Foreskin melanocyte (primary cell): ENCODE measurements at places on chromosomes 11 and 22.

DNA sequence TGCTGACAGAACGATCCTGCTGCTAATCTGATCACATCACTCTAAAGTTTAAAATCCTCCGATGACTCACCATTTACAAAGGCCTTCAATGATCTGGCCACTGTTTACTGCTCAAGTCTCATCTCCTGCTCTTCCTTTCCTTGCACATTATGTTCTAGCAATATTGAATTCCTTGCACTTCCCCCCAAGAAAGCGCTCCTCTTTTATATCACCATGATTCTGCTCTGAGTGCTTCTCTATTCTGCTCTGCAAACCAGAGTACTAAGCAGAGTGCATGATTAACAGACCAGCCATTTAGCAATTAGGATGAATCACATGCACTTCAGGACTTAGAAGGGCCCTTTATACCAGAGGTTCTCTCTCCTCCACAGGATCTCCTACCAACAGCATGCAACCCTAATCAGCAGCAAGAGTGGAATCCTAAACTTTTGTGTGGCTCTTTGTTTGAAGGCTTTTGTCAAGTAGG is 1122.8 kb upstream of the CCDC90B start:
- peak; percentile 47 for DNase-seq

DNA sequence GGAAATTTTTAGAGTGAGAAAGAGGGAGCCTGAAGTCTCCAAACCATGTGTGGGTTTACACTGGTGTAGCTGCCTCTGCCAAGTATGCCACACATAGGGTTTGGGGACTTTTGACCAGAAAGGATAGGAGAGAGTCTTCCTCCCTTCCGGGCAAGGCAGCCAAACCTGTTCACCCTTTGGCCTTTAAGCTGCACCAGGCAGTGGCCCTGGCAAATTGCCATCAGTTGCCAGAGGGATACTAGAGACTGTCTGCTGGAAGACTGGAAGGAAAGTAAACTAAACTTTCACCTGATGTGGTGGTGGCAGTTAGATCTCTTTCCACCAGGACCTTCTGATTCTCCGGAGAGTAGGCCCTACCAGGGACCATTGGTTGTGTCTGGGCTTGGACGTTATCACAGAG is 1263.2 kb downstream of the FAM181B start:
- DNase-seq: no peak

DNA sequence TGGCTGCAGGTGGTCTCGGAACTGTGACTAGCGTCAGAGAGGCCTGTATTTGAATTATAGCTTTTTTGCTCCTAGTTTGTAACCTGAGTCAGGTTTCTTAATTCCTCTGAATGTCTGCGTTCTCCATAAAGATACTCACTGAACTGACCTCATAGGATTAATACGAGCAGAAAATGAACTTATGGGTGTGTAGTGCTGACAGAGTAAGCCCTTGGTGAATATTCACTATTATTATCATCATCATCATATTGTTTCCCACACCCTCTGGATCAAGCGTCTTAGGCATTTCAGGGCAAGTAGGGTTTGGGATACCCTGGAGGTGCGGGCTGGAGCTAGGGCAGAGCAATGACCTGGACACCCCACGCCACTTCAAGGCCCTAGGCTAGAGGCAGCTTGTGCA is 29.0 kb downstream of the ARFGAP2 start:
- no peak for DNase-seq

GRCh38 chr11:11979488-11980117 is 28.8 kb downstream of the DKK3 start:
- no peak for DNase-seq

DNA sequence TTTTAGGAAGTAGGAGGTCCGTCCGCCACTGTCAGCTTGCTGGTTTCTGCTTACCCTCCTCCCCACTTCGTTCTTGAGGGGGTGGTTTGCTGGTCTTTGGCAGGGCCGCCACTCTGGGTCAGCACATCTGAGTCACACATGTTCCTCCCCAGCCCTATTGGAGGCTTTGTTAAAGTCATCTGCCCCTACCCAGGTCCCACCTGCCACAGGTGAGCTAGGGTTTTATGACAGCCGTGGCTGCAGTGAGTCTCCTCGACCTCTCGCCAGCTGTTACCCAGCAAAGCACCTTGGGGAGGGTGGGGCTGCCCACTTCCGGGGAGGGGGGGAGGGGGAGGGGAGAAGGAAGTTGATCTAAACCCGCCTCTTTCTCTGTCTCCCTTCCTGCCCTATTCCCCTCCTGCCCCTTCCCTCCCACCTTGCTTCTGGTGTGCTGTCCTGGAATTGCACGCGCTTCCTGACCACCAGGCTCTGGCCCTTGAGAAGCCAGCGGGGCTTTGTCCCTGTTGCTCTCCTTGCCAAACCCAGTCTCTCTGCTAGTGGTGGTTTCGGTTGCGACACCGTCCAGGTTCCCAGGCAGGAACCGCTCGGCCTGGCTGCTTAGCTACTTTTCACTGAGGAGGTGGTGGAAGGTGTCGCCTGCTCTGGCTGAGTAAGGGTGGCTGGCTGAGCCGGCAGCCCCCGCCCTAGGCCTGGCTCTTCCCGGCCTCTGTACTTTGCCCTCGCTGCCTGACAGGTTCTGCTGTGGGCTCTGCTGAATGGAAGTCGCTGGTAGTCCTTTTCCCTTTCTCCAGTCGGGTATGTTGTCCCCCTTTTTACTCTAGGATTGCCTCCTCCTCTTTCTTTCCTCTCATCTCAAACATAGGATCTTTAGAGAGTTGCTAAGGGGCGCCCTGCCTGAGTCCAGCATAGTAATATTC is 28.5 kb downstream of the RCOR2 start:
- DNase-seq: no peak

DNA sequence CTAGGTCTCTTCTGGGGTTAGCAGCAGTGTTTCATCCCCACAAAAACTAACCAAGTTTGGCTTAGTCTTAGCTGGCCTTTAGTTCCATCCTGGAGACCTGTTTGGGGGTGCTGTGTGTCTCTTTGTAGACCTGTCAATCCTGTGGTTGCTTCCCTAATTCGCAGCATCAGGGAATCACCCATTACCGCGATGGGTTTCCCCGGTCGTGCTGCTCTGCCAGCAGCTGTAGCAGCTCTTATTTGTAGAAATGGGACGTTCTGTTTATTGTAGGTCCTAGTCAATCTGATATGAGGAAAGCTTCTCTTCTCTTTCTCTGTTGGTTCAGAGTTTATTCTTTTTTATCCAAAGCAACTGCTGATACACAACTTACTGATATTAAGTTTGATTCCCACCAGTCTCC is 91.6 kb downstream of the CECR2 start:
- no peak for DNase-seq

- DNase-seq: no peak
These were observed 1273.9 kb upstream of the CNTN5 start for GRCh38 chr11:97746818-97747217.

DNA sequence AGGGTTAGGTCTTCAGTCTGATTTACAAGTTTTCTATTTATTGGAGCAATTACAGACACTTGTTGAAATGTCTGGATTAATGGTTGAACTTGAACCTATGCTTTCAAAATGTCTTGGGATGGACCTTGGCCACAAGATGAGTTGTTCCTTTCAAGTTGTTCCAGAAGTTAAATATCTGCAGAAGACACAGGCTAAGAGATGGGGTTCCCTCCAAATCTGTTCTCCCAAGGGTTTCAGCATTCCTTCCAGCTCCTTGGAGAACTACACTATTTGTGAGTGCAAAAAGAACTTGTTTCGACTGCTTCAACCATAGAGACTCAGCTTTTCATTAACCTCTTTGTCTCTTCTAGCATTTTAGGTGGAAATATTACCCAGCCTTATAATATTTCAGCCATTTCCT is 189.0 kb upstream of the BLID start:
- DNase-seq: no peak

DNA sequence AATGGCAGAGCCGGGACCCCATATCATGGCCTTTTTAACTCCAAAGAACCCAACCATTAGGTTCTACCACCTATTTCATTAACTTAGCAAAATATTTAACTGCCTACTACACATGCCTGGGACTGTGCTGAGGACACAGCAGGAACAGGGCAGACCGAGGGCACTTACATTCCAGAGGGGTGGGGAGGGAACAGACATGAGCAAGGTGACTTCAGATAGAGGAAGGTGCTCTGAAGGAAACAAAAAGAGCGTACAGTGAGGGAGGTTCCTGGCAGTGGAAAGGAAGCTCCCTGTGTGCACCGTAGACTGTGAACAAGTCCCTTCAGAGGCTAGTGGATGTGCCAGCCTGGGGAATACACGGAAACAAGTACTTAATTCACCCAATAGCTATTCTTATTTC is 82.8 kb downstream of the NAT10 start:
- DNase-seq: no peak

DNA sequence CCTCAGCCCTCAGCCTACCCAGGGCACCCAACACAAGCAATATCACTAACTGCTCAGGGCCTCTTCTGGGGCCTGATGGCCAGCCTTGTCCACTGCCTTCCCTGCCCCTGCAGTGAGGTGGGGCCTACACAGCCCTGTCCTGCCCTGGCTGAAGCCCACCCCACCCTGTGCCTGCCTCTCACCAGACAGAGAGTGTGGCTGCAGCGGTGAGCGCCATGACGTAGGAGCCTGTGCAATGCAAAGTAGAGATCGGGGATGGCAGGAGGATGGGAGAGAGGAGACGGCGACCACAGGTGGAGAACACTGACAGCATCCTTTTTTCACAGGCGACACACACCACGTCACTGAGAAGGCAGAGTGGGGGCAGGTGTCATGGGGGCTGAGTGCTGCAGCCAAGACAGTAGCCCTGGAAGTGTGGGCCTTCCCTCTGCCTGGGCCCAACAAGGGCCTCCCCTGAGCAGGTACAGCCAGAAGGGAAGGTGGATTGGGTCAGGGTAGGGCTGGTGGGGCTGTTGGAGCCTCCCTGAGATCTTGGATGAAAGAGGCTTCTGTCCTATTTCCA is 65.3 kb upstream of the CLTCL1 start:
- no peak for DNase-seq
